BE2C (cell line): ENCODE measurements at places on chromosomes 6 and 20.

- DNase-seq = no peak
Measured at GRCh38 chr6:5398530-5398929, 137.2 kb downstream of the FARS2 start.

- no peak for DNase-seq
Measured at GRCh38 chr6:125299257-125299656, 2.5 kb downstream of the HDDC2 start.

GRCh38 chr6:138031850-138032249, 75.4 kb downstream of the PERP start:
- no peak for DNase-seq

DNA sequence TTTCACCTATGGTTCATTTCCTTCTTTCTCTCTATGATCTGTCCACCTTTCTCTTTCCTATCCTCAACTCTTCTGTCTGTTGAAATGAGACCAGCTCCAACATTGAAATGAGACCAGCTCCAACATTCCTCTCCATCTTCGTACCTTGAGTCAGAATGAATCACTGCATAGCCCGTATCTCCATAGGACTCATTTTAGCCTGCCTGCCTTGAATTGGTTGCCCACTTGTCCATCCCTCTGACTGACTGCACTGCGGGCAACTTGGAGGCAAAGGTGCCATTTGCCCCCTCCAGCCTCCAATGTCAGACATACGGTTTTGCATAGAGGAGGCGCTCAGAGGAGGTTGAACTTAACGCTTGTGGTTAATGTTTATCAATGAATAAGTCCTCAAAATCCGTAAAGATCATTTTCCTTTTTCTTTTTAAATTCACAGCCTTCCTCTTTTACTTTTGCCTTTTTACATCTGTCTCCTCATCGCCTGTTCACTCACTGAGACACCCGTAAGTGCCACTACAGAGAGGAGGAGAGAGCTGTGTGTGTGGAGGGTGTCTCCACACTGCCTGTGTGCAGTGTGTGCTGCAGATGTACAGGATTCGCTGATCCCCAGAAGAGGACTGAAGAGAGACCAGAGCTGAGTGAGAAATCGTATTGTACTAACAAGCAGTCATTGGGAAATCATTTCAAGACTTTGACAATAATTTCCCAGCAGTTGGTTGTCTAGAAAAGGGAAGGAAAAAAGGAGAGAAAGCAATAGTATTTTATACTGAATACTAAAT, 579.6 kb upstream of the MAP3K7 start:
- DNase-seq = no peak

- no peak for DNase-seq
Measured at GRCh38 chr6:21870076-21870730, 276.7 kb downstream of the SOX4 start.

GRCh38 chr20:38238829-38239228, 21.7 kb downstream of the KIAA1755 start:
- DNase-seq = no peak

DNA sequence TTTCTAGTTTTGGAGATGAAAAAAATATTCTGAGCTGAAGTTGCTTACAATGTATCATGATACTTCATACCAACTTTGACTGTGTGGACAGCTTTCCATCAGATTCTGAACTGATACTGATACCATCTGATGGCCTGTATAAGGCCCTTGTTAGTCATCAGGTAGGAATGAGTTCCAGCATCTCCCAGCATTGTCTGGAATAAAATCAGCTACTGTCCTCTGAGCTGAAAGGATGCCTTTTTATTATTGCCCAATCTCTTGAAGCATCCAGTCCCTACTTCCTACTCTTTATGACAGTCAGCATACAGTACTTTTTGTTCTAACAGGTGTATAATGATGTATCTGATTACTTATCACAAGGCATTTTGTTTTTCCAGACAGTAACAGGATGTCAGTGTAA, 70.6 kb upstream of the EYA4 start:
- no peak for DNase-seq

- DNase-seq = no peak
Measured at GRCh38 chr20:62305149-62305764, 2.5 kb downstream of the ADRM1 start.
